Activated T-helper 1 cell treated with anti-CD3 and anti-CD28 coated beads, Interleukin-2, amount 50 U/mL, for 16 hours (primary cell): ENCODE measurements at places on chromosomes 2 and 18.

DNA sequence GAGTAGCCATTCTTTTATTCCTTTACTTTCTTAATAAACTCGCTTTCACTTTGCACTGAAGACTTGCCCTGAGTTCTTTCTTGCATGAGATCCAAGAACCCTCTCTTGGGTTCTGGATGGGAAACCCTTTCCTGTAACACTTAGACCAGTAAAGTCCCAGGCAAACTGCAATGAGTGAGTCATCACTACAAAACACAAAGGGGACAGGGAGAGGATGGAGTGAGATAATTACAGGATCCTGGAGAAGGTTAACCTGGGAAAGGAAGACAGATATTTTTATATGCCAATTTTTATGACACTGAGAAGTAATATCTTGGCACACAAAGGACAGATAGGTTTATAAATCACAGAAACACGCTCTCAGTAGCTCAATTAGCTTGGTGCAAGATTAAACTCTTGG is 48.7 kb downstream of the EHD3 start:
- no peak for DNase-seq

DNA sequence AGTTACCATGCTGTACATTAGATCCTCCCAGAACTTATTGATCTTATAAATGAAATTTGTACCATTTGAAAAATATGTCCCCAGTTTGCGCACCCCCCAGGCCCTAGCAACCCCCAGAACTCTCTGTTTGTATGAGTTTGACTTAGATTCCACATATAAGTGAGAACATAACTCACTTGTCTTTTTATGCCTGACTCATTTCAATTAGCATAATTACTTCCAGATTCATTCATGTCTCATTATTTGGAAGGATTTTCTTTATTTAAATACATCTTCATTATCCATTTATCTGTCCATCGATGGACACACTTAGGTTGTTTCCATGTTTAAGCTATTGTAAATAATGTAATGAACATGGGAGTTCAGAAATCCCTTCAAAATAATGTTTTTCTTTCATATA is 705.9 kb downstream of the CCDC85A start:
- DNase-seq = no peak

- DNase-seq = no peak
Observed at GRCh38 chr2:191410646-191411436, 165.6 kb downstream of the MYO1B start.

GRCh38 chr2:159072795-159073194 is 104.4 kb downstream of the TANC1 start:
- no peak for DNase-seq

- no peak for DNase-seq
Observed at GRCh38 chr2:98804736-98805135, 73.8 kb upstream of the MGAT4A start.

DNA sequence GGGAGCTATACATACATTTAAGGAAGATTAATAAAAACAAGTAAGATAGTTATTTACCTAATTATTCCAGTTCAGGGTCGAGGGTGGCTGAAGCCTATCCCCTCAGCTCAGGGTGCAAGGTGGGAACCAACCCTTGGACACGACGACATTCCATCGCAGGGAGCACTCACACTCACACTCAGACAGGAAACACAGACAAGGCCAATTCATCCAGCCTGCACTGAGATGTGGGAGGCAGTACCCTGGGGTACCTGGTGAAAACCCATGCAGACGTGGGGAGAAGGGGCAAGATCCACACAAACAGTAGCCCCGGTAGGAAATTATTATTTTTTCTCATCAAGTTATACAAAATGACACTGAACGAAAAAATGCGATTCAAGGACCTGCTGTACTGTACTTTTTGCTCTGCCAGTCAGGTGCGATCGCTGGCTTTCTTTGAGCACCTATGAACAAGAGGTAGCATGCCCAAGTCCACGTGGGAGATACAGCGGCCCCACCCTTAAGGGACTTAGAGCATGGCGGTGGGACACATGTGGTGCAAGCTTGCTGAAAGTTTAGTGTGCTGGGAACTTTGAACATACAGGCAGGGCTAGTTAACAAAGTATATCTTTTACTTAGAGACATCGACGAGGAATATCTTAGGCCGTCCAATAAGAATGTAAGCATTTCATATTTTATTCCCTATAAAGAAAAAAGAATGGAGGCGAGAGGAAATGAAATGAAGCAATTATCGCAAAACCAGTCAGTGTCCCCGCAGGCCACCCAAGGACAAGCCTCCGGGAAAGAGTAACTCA is 624 bp downstream of the METTL8 start:
- DNase-seq = no peak

DNA sequence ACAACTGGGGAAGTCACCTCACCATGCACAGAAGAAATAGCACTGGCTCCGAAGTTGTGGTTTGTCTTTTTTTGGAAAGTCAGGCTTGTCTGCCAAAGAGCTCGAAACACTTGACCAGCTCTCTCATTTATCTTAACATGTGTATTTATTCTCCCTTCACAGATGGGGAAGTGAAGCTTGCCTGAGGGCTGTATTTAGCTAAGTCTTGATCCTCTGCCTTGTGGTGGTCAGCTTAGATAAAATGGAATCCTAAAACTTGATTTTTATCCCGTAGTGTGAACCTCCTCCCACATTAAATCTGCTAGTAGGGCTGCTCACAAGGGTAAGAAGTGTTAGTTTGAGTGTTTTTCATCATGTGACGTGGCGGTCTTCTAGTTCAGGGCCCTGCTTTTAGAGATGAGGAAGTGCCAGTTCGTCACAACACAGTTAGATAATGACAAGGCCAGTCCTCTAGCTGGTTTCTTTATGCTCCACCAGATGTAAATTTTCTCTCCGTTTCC is 89.7 kb downstream of the TMEM247 start:
- no peak for DNase-seq

DNA sequence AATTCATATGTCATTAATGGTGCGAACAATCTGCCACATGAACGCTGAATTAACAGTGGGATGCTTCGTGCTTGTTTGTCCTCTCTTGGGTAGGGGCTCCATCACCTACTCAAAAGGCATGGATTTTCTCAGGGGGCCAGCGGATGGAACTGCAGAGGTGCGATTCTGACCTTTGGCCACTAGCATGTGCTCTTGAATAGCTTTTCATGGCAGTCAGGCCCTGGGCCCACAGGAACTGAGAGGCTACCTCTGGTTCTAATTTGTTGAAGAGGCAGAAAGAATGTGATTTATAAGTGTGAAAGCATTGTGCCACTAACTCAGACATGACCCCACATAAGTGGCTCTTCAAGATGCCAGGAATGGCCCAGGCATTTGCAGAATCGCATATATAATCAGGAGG is 283.2 kb downstream of the INSIG2 start:
- no peak for DNase-seq

DNA sequence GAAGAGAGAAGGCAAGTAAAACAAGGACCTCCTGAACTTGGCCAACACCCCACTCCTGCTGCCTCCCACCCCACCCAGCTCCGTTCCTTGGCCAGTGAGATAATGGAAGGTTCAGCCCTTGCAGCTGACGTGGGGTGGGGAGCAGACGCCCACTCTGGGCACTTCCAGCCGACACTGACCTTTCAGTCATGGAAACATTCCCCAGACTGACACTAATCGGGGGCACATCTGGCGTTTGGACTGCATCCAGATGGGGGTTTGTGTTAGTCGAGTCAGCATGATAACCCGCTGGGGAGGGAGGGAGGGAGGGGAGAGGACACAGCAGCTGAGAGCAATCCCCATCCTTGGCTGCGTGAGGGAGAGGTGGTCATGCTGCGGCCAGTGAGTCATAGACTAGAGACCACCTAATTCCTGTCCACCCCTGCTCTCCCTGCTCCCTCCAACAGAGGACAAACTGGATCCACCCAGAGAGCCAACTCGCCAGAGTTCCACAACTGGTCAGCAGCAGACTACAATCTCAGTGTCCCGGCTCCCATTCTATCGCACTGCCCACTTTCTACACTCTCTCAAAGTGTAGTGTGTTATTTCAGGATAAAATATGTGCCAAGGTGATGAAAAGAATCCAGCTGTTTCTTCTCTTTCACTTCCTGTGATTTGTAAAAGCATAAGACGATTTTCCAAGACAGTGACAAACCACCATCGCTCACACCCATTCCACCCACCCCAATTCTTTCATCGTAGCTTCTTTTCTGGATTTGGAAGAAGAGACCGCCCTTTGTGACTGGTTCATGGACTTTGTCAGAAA is 115.4 kb upstream of the PKDCC start:
- no peak for DNase-seq
